Activated T-helper 2 cell treated with anti-CD3 and anti-CD28 coated beads, Interferon-gamma antibody, Interleukin-2, Interleukin-4, amounts not matched to agents 10 μg/mL and 5 μg/mL and 100 μg/mL, durations not matched to agents 14 hours and 24 hours and 36 hours (primary cell): ENCODE measurements at places on chromosomes 12 and 14.
A peak's percentile ranks its signal among the peaks of the same experiment; 100 is the strongest.

DNA sequence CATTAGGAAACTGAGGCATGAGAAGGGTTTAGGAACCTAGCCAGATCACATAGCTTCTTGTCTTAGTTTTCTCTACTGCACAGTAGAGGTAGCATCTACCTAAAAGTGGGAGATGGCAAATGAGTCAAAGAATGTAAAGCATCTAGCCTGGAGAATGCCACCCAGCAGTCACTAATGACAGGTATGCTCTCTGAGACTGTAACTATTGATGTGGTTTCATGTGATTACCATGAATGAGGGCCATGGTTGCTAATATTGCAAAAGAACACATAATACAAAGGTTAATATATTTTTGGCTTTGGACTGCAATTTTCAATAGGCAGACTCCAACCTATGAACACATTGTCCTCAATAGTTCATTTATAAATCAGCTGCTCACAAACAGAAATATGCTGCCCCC is 389.9 kb downstream of the GRIN2B start:
- no peak for DNase-seq

DNA sequence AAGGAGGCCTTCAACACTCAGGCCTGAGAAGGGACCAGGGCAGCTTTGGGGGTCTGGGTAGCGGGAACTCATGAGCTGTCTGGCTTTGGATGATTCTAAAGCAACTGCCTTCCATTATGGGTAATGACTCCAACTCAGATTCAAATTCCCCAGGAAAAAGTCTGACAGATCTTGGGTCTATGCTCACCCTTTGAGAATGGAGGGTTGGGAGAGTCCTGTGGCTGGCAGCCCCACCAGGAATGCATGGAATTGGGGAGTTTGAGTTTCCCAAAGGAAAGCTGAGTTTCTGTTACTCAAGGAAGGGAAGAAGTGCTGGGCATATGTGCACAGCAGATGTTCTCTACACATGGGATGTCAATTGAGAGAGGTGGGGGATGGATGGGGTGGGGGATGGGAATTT is 22.4 kb upstream of the LTBP2 start:
- DNase-seq: no peak

DNA sequence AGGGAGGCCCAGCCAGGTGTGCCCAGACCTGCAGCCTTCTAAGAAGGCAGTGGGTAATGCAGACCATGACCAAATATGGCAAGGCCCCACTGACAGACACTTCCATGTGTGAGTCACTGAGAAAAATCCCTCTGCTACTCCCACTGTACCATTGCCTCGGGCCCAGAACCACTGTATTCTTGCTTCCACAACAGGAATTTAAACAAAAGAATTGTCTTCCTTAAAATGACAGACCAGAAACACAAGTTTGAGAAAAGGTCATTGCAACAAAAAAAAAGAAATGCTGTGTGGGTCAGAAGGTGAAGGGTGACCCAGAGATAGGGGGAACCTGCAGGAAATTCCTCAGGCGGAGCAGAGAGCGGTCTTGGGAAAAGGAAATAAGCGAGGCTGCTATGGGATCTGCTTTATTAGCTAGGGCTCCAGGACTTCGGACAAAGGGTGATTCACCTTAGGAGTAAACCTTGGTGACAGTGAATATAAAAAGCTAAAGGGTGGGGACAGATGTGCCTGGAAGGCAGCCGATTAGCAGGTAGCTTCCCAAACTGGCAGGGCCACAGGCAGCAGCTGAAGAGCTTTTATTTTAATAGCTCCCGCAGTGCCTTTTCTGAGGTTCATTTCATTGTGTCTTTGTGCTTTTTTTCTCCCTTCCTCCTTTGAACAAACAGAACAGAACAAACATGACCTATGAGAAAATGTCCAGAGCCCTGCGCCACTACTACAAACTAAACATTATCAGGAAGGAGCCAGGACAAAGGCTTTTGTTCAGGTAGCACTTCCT is 185.3 kb upstream of the BCL2L14 start:
- DNase-seq: no peak

GRCh38 chr12:16531621-16532020 is 74.3 kb downstream of the LMO3 start:
- DNase-seq: no peak

DNA sequence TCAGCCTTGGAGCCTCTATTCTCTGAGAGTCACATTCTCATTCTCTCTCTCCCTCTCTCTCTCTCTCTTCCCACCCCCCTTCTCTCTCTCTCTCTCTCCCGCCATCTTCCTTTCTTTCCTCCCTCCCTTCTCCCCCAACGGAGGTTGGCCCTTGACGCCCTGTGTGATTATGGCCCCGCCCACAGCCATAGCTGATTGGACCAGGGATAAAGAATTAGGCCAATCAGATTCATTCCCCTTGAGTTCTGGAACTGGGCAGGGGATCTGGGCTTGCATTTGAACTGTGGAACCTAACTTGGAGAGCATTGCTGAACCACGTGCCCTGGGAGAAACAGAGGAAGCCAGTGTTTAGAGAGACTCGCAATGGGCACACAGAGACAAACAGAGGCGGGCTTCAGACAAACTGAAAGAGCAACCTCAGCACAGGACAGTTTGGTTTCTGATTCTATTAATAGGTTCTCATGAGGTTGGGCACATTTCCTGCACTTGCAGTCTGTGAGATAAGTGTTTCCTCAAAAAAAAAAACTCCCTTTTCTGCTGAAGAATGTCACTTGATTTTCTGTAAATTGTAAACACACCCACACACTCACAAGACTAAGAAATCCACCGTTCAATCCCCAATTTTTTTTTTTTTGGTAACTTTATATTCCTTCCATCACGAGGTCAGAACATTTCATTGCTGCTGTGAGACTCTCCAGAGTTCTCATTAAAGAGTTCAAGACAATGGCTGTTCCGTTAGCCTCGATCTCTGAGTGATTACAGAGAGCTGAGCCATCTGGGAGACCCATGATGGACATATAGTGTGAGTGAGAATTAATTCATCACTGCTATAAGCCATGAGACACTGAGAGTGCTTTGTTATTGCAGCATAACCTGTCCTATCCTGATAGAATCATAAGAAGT is 3.5 kb upstream of the P2RX7 start:
- peak; percentile 83 for DNase-seq

DNA sequence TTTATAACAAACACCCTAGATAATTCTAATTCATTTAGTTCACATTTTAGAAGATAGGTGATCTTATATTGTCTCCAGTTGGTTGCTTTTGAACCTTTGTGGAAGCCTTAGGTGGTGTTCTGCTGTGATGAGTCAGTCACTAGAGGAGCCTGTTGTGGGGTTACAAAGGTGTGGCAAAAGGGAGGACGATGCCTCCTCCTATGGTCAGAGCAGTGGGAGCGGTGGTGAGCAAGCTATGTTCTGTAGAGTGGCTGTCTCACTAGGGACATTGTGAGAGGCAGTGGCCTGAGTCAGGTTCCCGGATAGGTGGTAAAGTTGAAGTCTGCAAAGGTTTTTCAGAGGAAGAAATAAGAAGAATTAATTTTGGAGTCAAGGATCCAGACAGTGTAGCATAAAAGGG is 71.6 kb upstream of the USP44 start:
- DNase-seq: no peak

DNA sequence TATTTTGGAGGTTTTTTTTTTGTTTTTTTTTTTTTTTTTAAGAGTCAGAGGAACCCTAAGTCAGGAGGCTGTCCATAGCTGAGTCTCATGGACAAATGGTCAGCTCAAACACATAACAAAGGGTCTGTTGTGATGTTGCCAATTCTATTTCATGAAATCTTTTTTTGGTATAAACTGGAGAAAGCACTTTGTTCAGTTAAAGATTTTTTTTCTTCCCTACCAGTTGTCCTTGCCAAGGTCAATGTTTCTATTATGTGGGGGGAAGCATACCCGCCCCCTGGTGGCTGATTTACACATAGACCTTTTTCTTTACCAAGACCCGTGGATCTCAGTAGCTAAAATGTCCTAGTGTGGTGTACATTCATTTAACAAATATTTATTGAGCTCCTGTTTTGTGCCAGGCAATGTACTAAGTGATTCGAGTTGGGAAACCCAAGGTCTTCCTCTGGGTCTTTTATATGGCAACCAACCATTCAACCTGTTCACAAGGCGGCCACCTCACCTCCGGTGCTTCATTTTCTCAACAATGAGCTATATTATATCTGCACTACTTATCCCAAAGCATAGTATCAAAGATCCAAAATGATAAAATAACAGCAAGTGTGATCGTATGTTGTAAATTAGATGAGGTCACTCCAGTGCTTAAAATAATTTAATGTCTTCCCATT is 214.5 kb downstream of the PAH start:
- DNase-seq: peak; percentile 16

GRCh38 chr14:79730953-79731352 is 480.4 kb downstream of the DIO2 start:
- DNase-seq: no peak

DNA sequence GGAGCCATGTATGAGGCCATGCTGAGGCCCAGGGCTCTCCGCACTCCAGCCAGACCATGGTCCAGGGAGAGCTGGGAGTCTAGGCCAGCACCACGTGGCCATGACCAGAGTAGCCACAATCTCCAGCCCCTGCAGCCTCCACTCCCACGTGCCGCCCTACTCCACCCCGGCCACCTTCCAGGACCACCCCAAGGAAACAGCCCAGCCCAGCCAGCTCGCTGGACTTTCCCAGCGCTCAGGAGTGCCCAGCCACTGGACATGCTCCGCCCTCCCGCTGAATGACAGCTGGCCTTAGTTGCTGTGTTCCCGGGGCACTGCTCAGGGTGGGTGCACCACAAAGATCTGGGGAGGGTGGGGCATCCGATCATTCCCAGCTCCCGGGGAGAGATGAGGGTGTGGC is 2.1 kb upstream of the C14orf180 start:
- DNase-seq: no peak

- no peak for DNase-seq
Measured at GRCh38 chr12:111775205-111776193, 8.8 kb downstream of the ALDH2 start.

- DNase-seq: no peak
Measured at GRCh38 chr12:94980577-94980976, 22.9 kb downstream of the NDUFA12 start.

GRCh38 chr12:121403721-121404120 is 3.8 kb downstream of the RNF34 start:
- DNase-seq: no peak

- DNase-seq: no peak
Measured at GRCh38 chr14:100605706-100606686, 18.8 kb upstream of the BEGAIN start.

DNA sequence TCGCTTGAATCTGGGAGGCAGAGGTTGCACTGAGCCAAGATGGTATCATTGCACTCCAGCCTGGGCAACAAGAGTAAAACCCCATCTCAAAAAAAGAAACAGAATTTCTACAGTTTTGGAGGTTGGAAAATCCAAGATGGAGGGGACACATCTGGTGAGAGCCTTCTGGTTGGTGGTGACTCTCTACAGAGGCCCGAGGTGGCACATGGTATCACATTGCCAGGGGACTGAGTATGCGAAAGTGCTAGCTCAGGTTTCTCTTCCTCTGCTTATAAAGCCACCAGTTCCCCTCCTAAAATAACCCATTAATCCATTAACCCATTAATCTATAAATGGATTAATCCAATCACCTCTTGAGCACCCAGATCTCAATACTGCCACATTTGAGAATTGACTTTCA is 70.8 kb upstream of the DACT1 start:
- DNase-seq: no peak

GRCh38 chr14:58313699-58314098 is 15.3 kb downstream of the ARID4A start:
- DNase-seq: no peak

DNA sequence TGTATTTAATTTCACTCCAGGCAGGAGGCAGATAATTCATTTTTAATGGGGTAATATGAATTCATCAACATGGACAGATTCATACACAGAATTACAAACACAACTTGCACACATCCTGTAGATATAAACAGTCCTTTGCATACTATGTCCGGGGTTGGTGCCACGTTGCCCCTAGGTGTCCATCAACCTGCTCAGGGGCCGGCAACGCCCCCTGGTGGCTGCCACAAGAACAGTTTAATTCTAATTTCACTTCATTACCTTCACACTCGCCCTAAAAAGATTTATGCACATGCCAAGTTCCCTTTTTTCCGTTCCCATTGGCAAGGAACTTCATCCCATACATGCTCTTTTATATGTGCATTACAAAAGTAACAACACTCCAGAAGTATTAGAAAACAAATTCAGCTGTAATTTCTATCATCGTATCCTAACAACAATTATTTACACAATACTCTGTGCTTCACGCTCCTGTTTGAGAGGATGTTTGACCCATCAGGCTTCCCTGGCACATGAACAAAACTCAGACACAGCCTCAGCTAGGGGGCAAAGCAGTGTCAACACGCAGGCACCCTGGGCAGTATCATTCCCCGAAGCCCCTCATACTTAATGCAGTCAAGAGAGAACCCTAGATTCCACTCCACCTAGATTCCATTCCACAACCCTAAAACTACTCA is 15.5 kb downstream of the MANSC1 start:
- DNase-seq: peak; percentile 41

- no peak for DNase-seq
Measured at GRCh38 chr12:124004233-124004875, 31.3 kb downstream of the ZNF664 start.

DNA sequence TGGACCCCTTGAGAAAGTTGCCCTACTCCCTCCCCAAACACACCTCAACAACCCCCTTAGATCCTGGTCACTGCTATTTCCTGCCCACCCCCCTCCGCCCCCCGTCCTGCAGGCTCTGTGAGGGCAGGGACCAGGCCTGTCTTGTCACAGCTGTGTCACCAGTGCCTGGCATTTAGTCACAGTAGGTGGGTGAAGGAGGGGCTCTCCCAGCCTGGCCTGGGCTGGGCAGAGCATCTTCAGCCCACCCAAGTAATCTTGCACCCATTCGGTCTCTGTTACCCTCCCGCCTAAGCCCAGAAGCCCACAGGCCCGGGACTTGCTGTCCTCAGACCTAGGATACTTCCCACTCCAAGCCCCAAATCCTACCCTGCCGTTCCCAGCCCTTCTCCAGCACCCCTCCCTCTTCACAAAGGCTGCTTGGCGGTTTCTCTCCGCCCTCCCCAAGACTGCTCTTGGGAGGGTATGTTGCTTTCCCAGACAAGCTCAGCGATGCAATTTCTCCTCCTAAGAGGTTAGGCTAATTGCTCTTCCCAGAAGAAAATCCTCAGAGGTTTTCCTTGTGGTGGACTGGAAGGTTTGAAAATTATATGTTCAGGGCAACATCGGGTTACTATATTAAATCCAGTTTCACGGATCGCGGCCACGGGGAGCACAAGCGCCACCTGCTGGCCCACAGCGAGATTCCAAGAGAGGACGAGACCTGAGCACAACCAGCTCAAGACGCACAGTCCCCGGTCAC is 50.8 kb upstream of the ZFP36L1 start:
- peak; percentile 59 for DNase-seq

- DNase-seq: no peak
Measured at GRCh38 chr14:101980700-101981099, 16.3 kb downstream of the DYNC1H1 start.

DNA sequence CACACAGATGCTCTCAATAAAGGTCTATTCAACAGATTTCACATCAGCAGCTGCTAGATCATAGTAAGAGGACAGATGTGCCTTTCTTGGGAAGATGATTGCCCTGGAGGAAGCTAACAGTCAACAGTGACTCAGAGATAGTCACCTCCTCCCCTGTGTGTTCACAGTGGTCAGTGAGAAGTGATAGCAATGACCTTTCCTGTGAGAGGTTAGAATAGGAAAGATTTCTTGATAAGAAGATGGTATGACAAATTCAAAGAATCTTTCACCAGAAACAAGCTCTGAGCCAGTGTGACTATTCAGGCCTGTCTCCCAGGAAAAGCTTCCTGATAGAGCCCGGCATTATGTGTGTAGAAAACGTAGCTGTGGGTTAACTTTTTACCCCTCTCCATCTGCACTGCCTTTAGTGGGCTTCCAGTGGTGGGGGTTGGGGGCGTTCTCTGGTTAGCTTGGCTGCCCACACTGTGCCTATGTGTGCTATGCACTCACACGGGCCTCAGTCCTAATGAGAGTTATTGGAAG is 66.4 kb upstream of the ARHGAP5 start:
- DNase-seq: no peak
